ENCODE measurements at places on chromosomes 11 and 22.

GRCh38 chr22:43113526-43114251 is 3.1 kb downstream of the BIK start:
- no peak for DNase-seq

DNA sequence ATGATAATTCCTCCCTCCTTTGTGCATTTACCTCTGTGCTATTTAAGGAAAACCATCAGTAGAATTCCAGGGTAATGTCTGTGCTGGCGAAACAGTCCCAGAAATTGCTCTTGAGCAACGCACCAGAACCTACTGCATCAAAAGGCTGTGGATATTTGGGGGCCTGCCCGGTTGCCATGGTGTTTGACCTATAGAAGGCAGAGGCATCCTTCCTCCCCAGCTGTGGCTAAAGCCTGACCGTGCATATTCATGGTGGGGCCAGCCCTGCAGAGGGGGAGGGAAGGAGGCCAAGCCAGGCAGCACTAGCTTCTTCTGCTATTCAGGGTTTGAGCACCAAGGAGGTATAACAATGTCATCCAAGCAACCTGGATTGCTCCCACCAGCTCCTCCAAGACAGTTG is 215.0 kb upstream of the E2F8 start:
- no peak for DNase-seq

- no peak for DNase-seq
Measured at GRCh38 chr11:63616953-63617352, 2.7 kb upstream of the PLAAT3 start.

GRCh38 chr11:46161201-46161600 is 39.9 kb upstream of the PHF21A start:
- DNase-seq = no peak

DNA sequence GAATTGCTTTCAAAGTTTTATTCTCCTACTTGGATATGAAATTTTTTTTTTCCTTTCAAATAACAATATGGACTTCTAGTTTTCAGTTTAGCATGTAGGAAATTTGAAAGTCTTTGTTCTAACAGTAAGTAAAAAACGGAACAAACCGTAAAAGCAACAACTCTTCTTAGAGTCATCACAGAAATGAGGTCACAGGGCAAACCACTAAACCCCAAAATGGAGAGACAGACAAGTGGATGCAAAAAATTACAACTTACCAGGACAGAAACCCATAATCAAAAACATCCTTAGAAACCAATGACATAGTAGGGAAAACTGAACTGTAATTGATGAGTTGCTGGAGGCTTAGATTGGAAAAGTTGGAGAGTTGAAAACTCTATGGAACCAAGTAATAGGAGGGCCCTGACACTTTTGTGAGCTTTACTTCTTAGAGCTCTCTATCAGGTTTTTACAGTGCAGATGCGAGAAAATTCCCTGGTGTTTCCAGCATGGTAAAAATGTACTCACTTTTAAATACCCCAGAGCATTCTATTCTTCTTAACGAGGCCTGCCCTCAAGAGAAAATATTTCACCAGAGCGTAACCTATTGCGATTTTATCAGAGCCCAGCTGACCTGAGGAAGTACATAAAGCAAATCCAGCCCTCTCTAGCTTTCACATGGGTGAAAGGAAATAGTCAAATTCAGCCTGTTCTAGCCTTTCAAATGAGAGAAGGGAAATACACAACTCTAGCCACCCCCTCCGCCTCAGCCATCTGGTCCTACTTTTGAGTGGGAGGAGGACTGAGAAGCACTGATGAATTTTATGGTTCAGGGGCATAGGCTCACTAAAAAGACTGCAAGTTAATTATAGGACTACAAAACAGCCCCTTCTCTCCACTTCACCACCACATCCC is 39.1 kb downstream of the CASP12 start:
- DNase-seq = no peak

DNA sequence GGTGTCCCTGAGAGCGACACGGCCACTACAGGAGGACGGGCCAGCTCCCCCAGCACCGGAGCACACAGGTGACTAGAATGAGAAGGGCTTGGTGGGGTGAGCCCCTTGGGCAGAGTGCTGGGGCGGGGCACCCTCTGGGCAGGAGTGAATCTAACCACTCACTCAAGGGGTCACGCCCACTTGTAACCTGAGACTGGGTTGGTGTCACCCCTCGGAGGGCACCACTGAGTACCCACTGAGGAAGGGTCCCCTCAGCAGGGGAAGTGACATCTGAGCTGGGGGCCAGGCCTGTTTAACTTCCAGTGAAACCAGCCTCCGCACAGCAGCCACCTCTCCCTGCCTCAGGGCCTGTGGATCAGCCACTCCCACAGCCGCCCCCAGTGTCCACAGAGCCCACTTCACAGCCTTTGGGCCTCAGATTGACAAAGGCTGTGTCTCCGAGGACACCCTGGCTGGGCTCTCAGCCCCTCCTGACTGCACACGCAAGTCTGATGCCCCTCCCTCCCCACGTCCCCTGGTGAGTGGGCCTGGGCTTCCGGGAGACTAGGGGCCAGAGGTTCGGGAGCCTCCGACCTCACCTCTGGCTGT is 5.6 kb downstream of the GATD1 start:
- DNase-seq = no peak

DNA sequence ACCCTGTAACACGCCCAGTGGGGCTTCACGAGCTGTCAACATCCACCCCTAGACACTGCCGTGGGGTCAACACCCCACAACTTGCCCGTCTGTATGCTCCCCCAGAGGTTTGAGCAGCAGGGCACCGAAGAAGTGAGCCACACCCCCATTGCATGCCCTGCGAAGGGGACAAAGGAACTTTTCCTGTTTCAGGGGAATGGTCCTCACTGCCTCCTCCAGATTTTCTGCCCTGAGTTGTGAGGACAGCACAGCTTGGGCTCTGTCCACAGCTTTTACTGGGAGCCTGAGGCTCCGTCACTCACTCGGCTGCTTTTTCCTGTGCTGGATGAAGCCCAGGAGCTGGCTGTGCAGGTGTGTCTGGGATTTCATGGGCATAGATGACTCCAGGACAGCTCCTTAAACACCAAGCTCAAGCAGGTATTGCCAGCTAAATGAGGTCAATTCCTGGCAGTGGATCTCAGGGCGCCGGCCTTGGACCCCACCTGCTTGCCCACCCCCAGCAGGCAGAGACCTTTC is 40.2 kb upstream of the CCDC188 start:
- no peak for DNase-seq

DNA sequence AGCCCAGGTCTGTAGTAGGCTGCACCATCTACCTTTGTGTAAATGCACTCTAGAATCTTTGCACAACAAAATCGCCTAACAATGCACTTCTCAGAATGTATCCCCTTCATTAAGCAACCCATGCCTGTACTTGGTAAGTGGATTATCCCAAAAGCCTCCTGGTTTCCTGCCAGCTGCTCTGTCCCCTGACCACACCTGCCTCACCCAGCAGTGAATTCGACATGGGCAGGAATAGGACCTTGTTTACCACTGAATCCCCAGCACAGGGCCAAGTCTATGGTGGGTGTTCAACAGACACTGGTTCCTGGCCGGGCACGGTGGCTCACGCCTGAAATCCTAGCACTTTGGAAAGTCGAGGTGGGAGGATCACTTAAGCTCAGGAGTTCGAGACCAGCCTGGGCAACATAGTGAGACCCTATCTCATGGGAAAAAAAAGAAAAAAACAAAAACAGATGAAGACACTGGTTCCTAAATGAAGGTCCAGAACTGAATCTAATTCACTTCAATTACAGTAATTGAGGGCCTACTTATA is 5.1 kb upstream of the SYCE3 start:
- no peak for DNase-seq

- peak; percentile 94 for DNase-seq
Measured at GRCh38 chr22:45210991-45211390, 29.7 kb downstream of the KIAA0930 start.

All from AG10803 (cell line).